Activated naive CD4-positive, alpha-beta T cell treated with Interleukin-2 at 50 U/mL for 16 hours (primary cell): ENCODE measurements at places on chromosomes 12 and 14.

GRCh38 chr14:56358851-56359614 is 220.6 kb upstream of the TMEM260 start:
- DNase-seq: no peak

DNA sequence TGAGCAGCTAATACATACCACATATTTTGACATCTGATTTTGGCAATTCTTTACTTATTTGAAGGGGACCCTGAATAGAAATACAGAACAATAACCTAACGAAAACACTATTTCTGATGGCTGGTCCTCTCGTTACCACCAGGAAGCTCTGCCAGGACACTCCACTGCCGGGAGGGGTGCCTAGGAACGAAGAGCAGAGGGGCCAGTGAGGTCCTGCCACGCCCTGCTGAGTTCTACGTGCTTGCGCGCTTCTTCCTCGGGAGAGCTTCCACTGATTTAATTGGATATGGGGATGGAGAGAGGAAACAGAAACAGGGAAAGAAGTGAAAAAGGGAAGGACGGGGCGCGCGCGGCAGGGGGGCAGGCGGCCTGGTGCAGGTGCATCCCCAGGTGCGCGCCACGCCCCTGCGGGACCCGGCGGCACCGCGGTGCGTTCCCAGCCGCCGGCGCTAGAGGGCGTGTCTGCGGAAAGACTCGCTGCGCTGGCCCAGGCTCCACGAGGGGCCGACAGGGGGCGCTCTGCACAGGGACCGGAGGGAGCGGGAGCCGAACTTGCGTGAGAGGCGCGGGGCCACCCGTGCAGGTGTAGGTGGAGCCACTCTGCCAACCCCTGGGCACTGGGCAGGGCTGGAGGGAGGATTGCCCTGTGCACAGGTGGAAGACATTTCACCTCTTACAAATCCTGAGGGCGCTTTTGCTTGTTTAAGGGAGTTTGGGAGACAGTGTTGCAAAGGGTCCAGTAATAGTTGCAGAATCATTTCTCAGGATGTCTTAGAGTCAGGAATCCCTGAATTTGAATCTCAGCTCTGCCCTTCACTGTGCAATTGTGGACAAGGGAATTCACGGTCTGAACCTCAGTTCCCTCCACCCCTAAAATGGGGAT is 986.3 kb upstream of the TMEM132C start:
- DNase-seq: peak; percentile 63

DNA sequence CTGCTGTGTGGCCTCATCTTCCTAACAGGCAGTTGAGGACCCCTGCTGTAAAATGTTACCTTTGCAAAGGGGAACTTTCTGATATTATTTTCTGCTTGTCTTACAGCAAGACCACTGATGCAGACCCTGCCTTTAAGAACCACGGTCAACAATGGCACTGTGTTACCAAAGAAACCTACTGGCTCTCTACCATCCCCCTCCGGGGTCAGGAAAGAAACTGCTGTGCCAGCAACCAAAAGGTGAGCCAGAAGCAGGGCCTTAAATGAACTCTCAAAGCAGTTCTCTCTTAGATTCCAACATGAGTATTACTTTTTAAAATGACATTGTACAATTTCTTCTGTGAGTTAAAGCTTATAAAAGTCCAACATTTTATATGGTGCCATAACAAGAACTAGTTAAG is 72.2 kb downstream of the EML1 start:
- DNase-seq: no peak

DNA sequence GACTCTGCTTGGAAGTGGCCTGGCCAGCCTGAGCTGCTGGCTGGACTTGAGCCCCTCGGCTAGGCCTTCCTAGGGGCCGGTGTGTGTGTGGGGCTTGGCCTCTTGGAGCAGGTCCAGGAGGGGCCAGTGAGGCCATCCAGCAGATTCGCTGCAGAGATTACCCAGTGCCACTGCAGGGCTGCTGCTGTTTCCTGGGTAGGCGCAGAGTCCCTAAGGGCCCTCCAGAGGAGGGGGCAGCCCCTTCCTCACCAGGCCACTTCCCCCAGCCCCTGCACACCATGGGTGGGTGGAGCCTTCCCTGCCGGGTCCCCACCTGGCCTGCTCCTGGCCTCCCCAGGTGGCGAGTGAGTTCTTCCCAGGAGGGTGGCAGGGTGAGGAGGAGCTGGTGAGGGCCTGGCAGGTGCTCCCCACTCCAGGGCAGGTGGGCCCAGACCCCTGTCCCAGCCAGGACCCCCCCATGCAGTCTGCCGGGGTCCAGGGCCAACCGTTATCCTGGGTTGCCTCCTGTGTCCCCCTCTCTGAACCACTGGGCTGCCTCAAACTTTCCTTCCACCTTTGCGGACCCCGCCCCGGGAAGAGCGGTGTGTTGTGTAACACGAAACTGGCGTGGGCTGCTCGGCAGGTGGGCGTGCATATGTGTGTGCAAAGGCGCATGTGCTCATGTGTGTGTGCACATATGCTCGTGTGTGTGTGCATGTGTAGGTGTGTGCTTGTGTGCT is 25.1 kb downstream of the ASPG start:
- no peak for DNase-seq

DNA sequence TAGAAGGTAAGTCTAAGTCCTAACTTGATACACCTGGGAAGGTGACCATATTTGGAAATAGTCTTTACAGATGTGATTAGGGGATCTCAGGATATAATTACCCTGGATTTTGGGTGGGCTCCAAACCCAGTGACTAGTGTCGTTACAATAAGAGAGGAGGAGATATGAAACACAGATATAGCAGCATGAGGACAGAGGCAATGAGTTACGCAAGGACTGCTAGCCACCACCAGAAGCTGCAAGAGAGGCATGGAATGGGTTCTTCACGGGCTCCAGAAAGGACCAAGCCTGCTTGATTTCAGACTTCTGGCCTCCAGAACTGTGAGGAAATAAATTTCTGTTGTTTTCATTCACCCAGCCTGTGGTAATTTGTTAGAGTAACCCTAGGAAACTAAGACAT is 28.6 kb downstream of the FGFR1OP2 start:
- DNase-seq: no peak

DNA sequence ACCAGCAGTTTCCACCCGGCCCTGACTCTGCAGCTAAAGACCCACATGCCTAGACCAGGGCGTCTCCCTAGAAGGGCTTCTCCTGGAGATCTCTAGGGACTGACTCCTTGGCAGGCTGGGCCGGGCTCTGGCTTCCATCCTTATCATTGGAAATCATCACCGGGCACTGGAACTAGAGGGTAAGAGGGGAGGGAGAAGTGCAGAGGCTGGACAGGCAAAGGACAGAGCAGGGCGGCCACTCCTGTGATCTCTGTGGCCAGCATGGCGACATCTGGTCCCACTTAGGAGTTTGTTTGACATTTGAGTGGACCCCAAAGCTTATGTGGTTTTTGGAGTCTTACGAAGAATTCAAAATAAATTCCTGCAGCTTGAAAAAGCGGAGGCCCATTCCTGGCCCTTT is 7.1 kb downstream of the LTBP2 start:
- DNase-seq: no peak

DNA sequence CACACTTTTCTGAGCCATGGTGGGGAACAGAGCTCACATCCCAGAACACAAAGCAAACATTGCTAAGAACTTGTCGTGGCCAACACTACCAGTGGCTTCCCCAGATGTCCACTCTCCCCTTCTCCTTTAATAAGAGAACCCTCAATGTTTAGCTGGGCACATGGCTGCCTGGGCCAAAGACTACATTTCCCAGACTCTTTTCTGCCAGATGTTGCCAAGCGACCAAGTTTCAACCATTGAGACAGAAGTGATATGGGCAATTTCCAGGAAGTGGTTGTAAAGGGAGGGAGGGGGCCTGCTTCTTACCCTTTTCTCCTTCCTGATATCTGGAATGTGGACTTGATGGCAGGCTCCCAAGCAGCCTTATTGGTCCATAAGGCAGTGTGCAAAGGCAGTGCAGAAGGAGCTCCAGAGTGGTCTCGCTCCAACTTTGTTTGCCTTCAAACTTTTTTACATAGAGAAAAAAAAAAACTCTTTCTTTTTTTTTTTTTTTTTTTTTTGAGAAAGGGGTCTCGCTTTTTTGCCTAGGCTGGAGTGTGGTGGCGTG is 24.9 kb upstream of the JDP2 start:
- DNase-seq: no peak

DNA sequence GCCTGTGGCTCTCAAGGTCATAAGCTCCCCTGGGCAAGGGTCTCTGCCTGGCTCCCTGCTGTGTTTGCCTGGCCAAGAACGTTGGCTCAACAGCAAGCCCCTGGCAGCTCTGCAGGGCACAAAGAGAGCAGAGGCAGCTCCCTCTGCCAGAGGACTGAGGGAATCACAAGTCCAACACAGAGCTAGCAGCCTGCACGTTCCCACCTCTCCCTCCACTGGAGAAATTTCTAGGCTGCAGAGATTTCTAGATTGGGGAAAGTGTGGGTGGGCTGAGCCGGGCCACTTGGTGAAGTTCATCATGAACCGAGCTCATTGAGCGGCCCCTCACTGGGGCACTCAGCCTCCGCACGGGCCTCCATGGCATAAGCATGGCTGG is 19.8 kb downstream of the ZFYVE21 start:
- DNase-seq: no peak

- DNase-seq: no peak
Measured at GRCh38 chr12:50665609-50666008, 98.3 kb upstream of the ATF1 start.

DNA sequence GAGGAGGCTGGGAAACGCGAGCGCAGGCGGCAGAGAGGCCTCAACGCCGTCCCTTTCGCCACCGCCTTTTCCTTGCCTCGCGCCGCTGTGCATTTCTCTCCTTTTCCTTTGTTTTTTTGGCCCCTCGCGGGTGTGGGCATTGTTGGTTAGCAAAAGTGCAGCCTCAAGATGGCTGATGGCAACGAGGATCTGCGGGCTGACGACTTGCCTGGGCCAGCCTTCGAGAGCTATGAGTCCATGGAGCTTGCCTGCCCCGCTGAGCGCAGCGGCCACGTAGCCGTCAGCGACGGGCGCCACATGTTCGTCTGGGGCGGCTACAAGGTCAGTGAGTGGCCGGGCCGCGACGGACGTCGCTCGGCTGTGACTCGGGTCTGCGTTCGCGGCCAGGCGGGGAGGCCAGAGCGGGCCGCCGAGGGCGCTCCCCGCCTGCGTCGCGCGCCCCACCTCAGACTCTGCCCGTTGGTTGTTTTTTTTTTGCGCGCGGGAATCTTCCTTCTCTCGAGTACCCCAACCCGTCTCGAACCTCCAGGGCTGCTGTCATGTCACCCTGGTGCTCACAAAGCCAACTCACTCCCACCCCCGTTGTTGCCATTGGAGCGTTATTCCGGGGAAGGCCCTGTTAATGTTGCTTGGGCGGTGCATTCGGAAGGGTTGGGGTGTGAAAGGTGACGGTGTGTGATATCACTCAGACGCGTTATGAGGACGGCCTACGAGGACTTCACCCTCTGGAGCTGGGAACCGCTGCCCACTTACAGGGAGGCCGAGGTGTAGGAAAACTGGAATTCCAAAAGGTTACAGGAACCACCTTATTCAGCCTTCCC is 558 bp downstream of the KLHDC2 start:
- DNase-seq: peak; percentile 81

DNA sequence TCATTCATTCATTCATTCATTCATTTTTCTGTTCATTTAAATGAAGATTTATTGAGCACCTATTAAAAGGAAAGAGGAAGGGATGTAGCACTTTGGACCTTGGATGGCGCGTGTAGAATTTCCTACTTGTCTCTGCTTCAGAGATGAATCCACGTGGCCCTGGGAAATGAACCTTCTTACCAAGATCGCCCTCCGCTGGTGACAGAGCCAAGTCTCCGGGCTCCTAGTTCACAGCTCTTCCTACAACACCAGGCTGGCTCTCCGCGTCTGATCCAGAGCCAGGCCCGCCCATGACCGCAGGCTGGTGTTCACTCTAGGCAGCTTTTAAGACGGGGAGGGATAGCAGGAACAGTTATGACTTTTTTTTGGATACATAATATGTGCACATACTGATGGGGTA is 70.9 kb upstream of the PIWIL1 start:
- DNase-seq: no peak

DNA sequence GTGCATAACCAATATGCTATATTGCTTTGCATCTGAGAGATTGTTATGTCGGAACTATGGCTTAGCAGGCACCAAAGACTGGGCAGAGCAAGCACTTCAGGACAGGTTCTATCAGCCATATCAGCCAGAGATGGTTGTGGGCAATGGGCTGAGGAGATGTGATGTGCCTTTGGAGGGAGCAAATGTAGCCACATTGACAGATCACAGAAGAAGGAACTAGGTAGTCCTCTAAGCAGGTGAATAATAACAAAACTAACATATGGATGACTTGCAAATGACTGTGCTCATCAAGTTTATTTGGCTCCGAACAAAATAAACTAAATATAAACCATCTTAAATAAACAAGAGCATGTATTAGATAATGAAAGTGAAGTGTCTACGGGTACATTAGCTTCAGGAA is 291.7 kb downstream of the RMST start:
- DNase-seq: no peak

DNA sequence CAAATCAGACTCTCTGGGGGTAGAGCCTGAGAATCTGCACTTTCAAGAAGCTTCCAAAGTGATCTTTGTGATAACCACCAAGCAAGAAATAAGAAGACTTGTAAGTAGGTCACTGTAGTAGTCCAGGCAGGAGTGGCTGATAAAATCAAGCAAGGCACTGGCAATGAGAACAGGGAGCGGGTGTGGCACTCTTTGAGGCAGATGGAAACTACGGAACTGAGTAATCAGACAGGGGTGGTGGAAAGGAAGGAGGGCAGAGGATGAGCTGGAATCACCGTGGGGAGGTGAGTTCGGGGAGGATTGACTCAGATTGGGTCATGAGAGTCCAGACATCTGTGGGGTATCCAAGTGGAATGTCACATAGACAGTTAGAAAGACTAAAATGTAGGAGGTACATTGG is 44.4 kb upstream of the PLXNC1 start:
- DNase-seq: no peak
